ENCODE measurements at places on chromosomes 2 and 18.
A peak's percentile ranks its signal among the peaks of the same experiment; 100 is the strongest.

DNA sequence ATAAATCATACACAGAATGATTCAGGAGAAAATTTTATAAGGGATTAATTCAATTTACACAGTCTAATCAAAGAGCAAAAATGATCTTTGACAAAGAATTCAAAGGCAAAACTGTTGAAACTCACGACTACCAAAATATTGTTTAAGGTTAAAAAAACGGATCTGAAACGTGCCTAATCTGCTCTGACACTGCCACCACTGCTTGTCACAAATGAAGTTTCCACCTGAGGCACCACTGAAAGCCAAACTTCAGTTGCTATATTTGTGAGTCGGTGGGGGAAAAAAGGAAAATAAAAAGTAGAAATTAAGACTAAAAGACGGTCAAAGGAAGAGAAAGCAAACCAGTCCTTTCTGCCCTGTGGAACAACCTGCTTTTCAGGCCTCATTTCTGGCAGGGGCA is 140.6 kb upstream of the DNMT3A start:
- DNase-seq = no peak

GRCh38 chr2:20625491-20626391 is 25.2 kb downstream of the HS1BP3 start:
- no peak for DNase-seq

GRCh38 chr2:182718459-182718858 is 2.4 kb downstream of the DNAJC10 start:
- DNase-seq = no peak

- no peak for DNase-seq
Observed at GRCh38 chr18:48310999-48311398, 98.2 kb downstream of the ZBTB7C start.

GRCh38 chr2:11343650-11344341 is 640 bp downstream of the ROCK2 start:
- DNase-seq = peak; percentile 38

GRCh38 chr2:62568983-62569837 is 63.2 kb upstream of the TMEM17 start:
- no peak for DNase-seq

DNA sequence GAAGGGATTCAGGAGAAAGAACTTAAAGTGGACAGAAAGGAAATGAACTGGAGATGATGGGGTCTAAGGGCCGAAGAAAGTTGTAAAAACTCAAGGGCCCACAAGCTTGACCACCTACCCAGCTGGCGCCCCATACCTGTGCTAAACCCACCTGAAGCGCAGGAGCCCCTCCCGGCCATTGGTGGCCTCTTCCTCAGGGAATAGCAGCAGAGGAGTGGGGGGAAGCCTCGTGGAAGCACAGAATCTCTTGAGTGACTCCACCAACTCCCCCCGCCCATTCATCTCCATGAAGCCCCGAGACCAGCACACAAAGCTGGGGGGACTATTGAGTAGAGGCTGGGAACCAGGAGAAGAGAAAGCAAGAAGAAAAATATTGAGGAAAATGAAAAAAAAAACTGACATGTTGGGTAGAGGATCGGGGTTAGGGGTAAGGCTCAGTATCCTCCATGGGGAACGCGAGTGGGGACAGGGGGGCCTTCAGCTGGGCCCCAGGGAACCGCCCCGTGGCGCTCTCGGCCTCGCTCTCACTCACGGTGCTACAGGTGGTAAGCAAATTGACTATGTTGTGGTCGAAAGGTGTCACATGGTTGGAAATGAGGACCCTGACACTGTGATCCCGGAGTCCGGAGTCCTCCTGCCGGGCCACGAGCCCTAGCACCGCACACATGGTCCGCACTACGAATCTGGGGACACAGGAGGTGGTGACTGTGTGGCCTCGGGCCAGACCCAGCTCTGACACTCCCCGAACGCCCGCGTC is 728 bp downstream of the AUP1 start:
- DNase-seq = no peak

DNA sequence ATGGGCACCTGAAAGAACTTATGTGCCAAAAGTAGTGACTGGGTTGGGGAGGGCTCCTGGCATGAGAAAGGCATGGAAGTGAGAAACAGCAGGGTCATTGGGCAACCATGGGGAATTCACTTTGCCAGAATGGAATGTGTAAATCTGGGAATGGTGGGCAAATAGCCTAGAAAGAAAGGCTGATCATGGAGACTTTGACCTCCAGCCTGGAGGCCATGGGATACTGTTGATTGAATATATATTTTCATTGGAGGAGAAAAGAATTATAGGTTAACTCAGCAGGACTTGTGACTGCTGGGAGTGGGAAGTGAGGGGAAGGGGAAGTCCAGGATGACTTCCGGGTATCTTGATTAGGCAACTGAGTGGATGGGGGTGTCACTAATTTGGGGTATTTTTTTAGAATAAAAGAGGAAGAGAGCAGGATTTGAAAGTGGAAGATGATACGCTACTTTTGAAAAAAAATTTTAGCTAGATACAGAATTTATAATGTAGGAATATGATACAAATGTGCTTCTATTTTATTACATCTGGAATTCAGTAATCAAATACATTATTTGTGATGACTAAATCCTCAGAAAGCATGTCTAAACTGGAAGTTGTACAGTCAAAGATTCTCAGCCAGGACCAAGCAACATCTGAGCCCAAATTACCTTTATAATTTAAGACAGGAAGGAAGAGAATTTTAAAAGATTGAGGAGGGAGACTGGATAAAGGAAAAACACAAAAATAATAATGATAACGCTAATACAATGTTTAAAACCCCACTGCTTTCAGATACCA is 116.2 kb downstream of the GATA6 start:
- no peak for DNase-seq

DNA sequence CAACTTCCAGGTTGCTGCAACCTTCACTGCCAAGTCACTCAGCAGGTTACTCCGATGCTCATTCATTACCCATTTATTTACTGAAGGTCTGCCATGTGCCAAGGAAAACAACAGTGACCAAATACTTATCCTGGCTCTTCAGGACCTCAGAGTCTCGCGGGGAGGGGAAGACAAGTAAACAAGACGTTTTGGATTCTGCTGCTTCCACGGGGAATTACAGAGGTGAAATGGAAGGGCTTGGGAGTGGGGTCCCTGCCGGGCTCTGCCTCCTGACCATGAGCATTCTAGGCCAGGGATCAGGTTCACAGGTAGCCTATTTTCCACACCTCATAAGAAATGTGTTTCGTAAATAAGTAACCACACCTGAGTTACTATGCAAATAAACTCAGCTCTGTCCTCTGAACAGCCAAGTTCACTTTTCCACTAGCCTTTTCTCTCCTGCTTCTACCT is 68.1 kb downstream of the CLHC1 start:
- DNase-seq = no peak

DNA sequence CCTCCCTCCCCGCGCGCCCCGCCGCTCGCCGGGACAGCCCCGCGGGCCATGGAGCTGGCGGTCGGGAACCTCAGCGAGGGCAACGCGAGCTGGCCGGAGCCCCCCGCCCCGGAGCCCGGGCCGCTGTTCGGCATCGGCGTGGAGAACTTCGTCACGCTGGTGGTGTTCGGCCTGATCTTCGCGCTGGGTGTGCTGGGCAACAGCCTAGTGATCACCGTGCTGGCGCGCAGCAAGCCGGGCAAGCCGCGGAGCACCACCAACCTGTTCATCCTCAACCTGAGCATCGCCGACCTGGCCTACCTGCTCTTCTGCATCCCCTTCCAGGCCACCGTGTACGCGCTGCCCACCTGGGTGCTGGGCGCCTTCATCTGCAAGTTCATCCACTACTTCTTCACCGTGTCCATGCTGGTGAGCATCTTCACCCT is 865 bp downstream of the GALR1 start:
- no peak for DNase-seq

DNA sequence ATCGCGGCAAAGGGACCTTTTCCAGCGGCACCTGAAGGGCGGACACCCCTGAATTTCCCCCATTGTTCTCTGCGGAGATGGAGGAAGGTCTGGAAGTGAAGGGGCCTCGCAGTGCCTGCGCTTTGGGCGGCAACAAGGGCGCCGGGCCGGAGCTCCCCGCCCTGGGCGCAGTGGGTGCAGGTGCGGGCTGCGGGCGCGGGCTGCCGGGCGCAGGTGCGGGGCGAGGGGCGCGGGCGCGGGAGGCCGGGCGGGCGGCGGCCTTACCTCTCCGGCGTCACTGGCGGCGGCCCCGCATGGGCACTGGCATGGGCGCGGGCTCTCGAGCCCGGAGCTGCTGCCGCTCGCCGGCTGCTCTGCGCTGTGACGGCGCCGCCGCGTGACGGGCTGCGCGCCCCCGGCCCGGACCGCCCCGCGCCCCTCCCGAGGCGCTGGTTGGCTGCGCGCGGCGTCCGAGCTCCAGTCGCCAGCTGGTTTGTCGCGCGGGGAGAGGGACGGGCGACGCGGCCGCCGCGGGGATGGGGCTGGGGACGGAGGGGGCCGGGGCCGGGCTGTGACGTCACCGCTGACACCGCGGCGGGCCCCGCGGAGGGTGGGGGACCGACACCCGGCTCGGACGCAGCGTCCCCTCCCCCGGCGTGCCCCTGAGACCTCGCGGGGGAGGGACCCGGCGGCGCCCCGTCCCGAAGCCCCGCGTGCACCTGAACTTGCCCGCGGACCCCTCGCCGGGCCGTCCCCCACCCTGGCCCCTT is at the start of gene KIF1A:
Gene KIF1A, minus strand, starts transcription at position 362 of the 749 bp plus-strand sequence. CDS start 22,467 bp downstream, outside the sequence.
- no peak for DNase-seq

DNA sequence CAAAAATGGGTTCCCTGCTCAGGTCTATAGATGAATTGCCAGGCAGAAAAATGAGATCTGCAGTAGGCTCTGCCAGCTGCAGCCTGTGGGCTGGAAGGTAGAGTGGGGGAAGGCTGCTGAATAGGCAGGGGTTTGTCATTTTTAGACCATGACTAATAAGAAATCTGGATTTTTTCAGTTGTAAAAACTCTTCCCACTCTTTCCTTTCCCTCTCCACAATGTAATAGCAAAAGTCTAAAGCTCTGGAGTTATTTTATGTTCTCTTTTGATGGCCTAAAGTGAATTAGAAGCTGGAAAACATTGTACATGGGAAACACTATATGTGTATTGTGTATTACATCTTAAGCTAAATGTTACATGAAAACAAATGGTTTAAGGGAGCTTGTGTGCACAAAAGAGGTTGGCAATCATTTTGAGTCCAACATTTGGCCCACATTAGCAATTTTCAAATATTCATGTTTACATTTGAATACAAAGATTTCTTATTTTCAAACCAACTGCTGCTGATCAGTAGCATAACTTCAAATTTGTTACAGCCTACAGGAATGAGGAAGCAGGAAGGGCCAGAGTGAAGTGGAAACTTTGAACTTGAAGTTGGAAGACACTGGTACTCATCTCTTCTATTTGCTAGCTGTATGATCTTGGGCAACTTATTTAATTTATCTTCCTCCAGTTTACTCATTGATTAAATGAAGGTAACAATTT is 407.1 kb downstream of the SLC4A3 start:
- DNase-seq = no peak

DNA sequence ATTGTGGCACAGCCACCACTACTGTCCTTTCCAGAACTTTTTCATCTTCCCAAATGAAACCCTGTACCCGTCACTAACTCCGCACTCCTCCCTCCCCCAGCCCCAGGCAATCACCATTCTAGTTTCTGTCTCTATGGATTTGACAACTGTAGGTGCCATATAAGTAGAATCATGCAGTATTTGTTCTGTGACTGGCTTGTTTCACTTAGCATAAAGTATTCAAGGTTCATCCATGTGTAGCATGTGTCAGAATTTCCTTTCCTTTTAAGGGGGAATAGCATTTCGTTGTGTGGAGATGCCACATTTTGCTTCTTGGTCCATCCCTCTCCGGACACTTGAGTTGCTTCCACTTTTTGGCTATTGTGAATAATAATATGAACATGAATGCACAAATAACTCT is 842 bp upstream of the CKAP2L start:
- no peak for DNase-seq

GRCh38 chr2:114046866-114047435 is 157.1 kb downstream of the ACTR3 start:
- no peak for DNase-seq

DNA sequence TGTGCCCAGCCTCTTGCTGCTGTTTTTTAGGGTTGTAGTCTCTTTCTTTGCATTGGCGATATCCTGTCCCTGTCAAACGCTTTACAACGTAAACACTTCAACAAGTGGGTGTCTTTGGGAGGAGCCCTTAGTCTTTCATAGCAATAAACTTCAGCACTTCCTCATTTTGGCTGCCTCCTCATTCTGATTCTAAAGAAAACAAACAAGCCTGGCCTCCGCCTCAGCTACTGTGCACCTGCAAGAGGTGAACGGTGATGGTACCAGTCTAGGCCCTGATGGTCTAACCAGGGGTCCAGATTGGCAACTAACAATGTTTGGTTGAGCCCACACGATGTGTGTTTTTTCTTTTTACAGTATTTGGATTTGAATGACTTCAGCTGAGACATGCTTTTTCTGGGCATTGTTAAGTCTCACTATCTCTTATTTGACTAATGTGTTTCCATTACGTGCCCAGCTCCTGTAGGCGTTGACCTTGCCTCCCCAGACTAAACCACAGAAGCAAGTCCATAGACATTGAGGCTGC is 53.2 kb upstream of the CUL3 start:
- DNase-seq = no peak

- no peak for DNase-seq
Observed at GRCh38 chr2:137179542-137179941, 414.2 kb downstream of the THSD7B start.

DNA sequence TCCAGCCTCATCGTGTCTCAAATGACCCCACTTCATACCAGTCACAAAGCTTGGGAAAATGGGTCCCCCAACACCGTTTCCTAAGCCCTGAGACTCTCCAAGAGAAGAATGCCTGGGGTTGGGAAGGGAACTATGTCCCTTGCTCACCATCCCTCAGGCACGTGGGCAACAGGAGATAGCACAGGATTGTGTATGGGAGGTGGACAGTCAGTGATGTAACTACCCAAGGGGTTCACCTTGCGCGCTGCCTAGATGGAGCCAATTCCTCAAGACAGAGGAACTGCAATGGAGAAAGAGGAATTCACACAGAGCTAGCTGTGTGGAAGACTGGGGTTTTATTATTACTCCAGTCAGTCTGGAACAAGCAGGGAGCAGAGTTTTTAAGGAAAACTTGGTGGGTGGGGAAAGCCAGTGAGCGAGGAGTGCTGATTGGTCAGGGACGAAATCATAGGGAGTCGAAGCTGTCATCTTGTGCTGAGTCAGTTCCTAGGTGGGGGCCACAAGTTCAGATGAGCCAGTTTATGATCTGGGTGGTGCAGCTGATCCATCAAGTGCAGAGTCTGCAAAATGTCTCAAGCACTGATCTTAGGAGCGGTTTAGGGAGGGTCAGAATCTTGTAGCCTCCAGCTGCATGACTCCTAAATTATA is 13.8 kb upstream of the CXCR1 start:
- no peak for DNase-seq
